ENCODE measurements at places on chromosomes 1 and 21. TPM values are rescaled to one million over a fixed set of nuclear protein-coding genes. Genes with fewer than 3 reads are reported as not detected.

DNA sequence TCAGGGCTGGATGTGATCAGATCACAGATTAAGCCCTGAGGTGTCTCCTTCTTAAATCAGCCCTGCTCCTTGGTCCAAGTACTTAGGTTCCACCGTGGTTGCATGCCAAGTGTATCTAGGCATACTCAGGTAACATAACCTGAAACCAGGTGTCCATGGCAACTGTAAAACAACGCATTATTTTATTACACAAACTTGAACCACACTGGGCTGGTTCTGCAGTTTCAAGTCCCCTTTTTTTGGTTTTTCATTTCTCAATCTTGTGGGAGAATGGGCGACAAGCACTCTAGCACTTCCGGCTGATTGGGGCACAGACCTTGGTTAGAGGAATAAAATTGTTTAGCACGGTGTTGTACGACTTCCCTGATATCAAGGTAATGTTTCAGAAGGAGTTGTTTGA lies 65.2 kb downstream of the GBP6 start:
- DNase-seq: no peak

DNA sequence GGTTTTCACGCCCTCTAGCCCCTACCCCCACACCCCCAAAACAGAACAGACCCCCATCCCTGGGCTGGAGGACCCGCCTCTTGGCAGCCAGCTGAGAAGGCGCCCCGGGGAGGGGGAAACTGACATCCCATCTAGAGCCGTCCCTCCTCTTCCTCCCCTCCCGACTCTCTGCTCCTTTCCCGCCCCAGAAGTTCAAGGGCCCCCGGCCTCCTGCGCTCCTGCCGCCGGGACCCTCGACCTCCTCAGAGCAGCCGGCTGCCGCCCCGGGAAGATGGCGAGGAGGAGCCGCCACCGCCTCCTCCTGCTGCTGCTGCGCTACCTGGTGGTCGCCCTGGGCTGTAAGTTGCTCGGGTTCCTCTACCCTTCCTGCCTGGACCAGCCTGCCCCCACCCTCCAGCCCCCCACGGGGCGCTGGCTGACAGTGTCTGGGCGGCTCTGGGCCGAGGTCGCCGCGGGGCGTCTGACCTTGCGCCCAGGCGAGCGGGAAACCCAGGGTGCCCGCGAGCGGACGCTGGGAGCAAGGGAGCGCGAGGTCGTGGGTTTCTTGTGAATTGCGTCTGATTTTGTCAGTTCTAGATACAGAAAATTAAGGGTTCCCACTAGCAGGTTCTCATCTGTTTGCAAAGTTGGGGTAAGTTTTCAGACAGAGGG lies 618 bp downstream of the JAM2 start:
- peak; percentile 62 for DNase-seq

GRCh38 chr21:36611379-36611778 lies 87.5 kb upstream of the SIM2 start:
- DNase-seq: no peak

GRCh38 chr1:23745515-23745914 lies 2.2 kb downstream of the ELOA start:
- no peak for DNase-seq

DNA sequence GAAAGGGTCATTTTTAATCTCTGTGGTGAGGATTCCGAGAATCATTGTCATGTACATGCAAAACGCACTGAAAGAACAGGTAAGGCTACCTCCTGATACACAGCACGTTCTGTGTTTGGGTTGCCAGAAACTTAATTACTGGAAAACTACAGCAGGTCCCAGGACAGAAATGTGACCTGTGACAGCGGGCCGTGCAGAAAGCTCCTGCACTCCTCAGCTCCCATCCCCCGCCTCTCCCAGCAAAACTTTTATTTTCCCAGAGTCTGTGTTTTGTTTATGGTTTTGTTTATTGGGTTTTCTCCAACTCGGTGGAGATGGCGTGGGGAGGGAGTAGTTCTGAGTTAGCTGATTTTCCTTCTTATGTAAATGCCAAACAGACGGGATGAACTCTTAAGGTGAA lies 44.7 kb downstream of the SLC44A3 start:
- DNase-seq: no peak

DNA sequence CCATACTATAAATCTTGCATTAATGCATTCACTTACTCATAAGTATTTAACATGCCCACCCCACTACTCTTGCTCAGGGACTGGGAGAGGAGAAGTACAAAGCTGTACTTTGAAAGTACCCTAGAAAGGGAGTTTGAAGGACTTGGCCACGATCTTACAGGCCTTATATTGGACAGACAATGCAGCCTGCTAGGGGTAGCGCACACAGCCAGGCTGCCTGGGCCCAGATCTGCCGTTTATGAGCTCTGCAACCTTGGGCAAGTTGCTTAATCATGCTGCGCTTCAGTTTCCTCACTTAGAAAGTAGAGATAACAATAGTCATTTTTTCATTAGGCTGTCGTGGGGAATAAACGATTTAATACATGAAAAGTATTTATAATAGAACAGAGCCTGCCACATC lies 110.1 kb downstream of the CDC7 start:
- no peak for DNase-seq

- DNase-seq: no peak
Observed at GRCh38 chr1:154578058-154578418, 10.5 kb downstream of the CHRNB2 start.

GRCh38 chr1:11483581-11484320 lies 4.8 kb downstream of the DISP3 start:
- DNase-seq: no peak

DNA sequence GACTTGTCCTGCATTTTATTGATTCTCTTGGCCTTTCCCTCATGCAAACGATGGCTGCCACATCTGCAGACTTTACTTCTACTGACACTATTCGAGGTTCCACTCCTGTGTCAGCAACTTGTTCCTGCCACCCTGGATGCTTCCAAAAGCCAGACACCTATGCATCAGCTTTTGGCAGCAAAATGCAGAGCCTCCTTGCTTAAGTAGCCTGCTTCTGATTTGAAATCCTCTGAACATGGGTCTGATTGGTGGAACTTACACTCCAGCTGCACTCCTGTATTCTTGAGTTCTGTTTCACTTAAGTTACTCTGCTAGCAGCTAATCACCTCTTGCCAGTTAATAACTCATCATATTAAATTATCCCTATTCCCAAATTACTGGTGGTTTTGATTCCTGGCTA lies 152.1 kb upstream of the FMN2 start:
- DNase-seq: no peak

DNA sequence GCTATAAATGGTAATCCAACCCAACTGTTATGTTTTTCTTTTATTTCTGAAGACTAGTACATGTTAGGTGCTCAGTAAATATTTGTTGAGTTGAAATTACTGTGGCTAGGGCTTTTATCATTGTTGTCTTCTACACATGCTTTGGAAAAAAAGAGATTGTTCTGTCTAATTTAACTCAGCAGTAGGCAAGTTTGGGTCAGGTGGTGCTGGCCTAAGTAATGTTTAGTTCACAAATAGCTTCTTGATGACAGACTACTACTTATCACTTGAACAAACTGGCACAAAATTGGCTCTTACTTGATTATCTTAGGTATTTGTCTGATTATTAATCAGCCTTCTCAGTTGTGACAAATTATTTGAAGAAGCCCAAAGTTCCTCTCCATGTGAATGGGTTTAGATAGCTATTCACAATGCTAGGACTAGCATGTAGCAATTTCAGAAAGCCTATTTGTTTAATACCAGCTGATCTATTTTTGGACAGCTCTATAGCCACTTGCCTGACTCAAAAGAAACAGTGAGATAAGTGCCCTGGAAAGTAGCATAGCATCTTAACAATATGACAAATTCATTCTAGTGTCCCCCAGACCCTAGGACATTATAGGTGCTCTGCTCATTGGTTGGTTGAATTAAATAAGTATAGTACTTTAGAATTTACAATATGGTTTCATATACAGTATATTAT lies 32.6 kb downstream of the TMEM200B start:
- no peak for DNase-seq

- no peak for DNase-seq
Observed at GRCh38 chr1:209770636-209771415, 13.5 kb downstream of the C1orf74 start.

- no peak for DNase-seq
Observed at GRCh38 chr21:25955646-25956045, 214.9 kb downstream of the APP start.

GRCh38 chr1:34378968-34379856 lies 202.5 kb downstream of the C1orf94 start:
- DNase-seq: no peak

DNA sequence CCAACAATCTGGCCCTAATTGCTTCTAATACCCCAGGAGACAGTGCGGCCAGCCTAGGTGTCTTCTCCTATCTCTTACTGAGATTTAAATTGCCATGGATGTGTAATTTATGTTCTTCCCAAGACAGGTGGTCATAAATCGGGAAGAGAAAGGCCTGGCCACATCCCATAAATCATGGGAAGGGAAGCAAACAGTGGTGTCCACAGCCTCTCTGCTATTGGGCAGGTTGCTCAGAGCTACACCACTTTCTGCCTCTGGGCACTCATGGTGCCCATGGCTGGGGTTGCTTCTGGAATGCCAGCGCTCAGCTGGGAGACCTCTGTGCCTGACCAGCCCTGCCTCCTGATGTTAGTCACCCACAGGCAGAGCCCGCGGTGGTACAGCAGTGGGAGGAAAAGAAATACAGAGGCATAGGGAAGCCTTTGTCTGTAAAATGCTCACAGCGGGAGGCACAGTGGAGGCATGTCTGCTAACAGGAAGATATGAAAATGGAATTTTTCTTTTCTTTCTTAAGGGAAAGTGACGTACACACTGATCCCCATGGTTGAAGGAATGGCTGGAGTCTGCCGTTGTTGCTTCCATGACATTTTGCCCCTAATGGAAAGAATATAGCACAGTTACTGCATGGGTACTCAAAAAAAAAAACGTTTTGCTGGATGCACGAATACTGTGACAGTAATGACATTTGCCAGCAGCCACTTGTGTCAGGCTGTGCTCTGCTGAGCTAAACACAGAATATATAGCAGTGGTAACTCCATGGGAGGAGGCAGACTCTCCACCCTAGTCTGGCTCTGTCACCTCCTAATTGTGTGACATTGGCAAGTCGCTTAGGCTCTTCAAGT lies 21.9 kb downstream of the MTARC1 start:
- DNase-seq: peak; percentile 9

GRCh38 chr1:151346769-151347522 lies at the start of gene RFX5:
RFX5 (minus strand) TSS chr1:151347252; CDS start chr1:151346320, 932 bp downstream.
- peak; percentile 98 for DNase-seq

DNA sequence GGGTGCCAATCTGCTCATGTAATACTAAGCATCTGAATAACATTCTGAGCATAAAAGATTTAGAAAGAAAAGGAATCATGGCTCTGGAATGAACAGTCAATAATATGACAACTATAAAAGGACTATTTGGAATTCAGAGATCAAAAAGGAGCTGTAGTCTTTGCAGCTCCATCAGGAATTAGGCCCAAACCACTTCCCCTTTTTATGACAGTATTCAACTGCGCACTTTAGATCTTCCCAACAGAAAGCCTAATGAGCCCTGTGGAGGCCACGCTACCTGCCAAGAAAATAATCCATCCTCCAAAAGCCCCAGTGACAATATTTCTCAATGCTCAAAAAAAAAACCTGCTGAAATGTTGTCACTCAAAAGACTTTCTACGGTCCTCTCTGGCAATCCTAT lies 163.2 kb downstream of the SNX7 start:
- no peak for DNase-seq

DNA sequence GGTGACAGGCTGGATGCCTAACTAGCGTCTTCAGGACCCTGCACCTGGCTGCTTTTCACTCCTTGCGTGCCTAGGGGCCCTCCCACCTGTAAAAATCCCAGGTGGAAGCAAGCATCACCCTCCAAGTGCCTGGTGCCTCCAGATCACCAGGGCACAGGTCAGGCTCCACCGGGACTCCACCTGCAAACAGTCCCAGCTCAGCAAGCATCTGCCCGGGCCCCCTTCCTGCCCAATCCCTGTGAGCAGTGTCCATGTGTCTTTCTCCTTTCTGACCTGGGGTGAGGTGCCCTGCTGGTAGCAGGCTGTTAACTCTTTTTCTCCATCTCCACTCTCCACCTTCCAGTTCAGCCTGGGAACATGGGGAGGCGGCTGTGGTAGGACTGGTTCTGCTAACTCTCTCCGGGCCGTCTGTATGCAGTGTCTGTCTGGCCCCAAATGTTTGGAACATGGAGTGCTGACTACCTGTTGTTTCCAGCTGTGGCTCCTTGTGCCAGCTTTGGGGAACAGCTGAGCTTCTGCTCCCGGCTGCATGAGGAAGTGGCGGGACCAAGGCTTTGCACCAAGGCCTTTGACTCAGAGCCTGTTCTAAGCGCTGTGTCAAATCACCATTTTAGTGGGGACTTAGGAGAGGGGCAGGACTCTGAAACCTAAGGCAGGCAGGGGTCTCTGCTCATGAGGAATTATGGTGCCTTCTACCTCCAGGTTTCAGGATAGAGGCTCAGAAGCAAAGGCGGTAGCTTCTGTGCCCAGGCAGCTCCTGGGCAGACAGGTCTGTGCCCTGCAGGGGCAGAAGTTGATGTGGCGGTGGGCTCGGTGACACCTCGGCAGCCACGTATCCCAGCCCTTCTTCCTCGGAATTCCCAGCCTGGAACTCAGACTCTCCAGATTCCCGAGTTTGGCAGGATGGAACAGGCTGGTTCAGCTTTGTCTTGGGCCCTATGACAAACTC lies 5.5 kb downstream of the GPR137B start:
- no peak for DNase-seq

- DNase-seq: peak; percentile 99
Observed at GRCh38 chr1:58783993-58784757, at the start of gene JUN. JUN (minus strand) TSS chr1:58784047; CDS start chr1:58783070, 977 bp downstream.

GRCh38 chr1:35178874-35179380 lies 14.0 kb downstream of the SFPQ start:
- no peak for DNase-seq

GRCh38 chr1:39890273-39890672 lies 7.0 kb upstream of the TRIT1 start:
- DNase-seq: no peak

DNA sequence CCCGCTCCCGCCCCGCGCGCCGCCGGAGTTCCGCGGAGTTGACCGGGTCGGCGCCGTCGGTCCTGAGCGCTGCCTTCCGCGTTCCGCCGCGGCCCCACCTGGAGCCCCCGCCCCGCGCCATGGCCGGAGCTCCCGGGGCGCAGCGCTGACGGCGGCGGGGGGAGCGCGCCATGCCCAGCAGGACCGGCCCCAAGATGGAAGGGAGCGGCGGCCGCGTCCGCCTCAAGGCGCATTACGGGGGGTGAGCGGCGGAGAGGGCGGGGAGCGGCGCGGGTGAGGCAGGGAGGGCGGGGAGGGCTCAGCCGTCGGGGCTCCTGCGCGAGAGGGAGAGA lies 216 bp downstream of the PRKCZ start:
- no peak for DNase-seq

DNA sequence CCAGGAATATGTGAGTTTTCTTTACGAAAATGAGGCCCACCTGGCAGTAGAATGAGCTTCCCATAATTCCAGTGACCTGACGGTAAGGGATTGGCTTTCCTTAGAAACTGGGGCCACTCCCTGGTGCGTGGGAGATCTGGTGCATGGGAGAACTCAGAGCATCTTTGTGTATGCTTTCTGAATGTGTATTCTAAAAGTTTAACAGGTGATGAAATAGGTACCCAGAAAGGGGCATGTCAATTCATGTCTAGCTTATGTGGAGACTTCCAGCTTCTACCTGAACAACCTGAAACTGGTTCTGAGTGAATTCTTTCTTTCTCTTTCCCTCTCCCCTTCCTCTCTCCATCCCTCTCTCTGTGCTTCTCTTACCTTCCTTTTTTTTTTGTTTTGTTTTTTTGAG lies 15.2 kb upstream of the FCRLA start:
- no peak for DNase-seq

The BTBD19 gene
- total RNA-seq: 3.7 TPM

The KDF1 gene
- total RNA-seq: not detected

The PPIH gene
- total RNA-seq: 104 TPM

The HPDL gene
- 23.4 TPM for total RNA-seq

The REN gene
- not detected for total RNA-seq

The ESPN gene
- 0.89 TPM for total RNA-seq

The TFF2 gene
- not detected for total RNA-seq

The KDM1A gene
- 58.4 TPM for total RNA-seq

All from activated CD8-positive, alpha-beta memory T cell treated with anti-CD3 and anti-CD28 coated beads, Interleukin-2, amount 10 ng/mL, durations not matched to agents 7 days and 5 days (primary cell).